H4 (cell line): ENCODE measurements at places on chromosomes 11 and 22.

DNA sequence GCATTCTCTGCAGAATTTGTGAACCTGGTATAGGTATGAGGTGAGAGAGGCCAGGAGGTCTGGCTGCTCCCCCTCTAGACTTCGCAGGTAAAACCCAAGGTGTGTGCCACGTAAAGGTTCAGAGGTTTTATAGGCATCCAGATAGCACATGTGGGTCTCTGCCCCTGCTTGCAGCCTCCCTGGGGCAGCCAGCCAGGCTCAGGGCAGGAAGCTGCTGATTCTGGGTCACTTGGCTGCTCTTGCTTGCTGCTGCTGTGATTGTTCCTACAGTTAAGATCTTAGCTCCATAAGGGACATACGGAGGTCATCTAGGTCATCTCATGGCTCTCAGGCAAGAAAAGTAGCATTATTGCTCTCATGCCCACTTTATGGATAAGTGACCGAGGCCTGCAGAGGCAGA, 30.2 kb downstream of the ZBTB16 start:
- no peak for DNase-seq

DNA sequence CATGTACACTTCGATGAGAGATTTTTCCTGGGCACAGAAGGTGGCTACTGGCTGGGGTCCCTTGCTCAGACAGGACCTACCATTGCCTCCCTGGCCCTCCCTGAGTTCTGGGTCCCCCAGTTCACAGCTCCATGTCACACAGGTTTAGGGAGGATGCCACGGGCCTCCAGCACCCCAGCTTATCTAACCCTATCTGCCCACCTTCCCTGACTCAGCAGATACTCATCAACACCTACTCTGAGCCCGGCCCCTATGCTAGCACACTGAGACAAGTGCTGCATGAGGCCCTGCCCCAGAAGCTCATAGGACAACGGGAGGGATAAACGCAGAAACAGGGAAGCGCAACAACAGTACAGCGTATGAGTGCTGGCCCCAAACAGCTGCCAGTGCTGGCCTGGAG, 9.6 kb downstream of the NAGA start:
- no peak for DNase-seq

GRCh38 chr11:120652705-120653335, 141.3 kb downstream of the GRIK4 start:
- no peak for DNase-seq

DNA sequence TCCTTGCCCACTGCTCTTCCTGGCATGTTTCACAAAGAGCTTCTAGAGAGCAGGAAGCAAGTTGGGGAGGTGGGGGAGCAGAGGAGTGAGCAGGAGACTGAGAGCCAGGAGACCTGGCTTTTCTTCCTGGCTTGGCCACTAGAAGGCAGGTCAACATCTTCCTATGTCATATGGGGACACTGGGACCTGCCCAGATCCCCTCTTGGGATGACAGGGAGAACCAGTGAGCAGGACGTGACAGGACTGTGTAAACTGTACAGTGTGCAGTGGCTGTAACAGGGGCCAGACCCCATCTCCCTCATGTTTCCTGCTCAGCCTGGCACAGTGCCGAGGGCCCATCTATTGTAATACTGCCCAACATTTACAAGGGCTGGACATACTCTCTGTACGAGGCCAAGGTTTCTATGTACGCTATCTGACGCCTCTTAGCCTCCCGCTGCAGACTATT, 29.4 kb downstream of the GDPD5 start:
- DNase-seq, result no peak

GRCh38 chr11:67463186-67463585, 5.9 kb downstream of the TMEM134 start:
- no peak for DNase-seq

- DNase-seq, result no peak
Measured at GRCh38 chr11:41222236-41222635, 237.2 kb downstream of the LRRC4C start.
